Kidney tubule cell (primary cell): ENCODE measurements at places on chromosomes 1 and 21.

GRCh38 chr1:156499842-156500542, 583 bp downstream of the MEF2D start:
- no peak for DNase-seq

DNA sequence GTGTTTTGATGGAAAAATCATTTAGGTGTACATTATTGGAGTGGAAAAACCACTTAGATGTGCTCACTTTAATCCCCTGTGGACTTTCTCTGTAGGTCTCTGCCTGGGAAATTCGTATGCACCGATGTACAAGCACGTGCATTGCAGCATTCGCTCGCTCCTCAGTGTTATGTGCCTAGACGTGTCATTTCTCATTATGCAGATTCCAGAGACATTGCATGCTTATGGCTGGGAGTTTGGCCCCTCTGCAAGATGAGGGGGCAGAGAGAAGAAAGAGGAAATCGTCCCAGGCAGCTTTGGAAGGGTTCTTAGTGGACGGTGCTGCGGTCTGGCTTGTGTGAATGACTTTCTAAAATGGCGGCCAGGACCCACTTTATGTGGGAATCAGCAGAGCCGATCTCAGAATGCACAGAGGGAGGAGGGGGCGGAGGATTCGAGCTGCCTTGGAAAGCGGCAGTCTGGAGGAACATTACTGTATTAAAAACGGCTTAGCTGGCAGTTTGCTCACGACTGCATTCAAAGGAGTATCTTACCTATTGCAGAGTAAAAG, 2.3 kb downstream of the SPEN start:
- DNase-seq: peak; percentile 62

DNA sequence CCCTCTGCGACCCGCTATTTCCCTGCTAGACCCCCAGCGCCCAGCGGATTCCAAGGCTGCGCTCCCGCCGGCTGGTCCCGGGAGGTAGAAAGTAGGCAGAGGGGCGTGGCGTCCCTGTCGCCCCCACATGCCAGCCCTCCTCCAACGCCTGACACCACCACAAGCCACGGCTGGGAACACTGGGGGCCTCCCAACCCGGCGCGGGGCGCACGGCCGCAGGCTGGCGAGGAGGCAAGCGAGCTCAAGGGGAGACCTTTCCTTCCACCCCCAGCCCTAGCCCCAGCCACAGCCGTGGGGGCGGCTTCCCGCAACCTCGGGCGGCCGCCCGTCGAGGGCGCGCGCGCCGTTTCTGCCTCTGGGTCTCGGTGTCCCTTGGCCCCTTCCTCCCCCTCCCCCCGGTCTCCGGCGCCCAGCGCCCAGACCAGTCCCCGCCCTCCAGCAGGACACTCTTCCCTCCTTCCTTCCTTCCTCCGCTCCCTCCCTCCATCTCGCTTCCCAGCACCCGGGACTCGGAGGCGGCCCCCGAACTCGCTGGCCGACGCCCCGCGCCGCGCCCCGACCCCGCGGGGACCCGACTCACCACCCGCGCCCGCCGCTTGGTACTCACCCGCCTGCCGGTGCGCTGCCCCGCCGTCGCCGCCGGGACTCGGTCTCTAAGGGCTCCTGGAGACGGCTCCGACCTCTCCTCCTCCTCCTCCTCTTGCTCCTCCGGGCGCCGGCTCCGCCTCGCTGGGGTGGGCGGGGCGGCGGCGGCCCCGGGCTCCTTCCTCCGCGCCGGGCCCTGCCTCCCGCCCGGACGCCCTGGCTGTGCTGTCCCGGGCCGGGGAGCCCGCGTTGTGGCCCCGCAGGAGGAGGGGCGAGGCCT, at the start of gene GNG12:
Gene GNG12 (minus strand): TSS at position 731 of the 865 bp plus-strand sequence. CDS start 125,781 bp downstream, outside the sequence.
- DNase-seq: peak; percentile 86

GRCh38 chr1:72283307-72284083, 1.2 kb upstream of the NEGR1 start:
- peak; percentile 81 for DNase-seq

- DNase-seq: no peak
Measured at GRCh38 chr1:229148743-229149142, 122.2 kb upstream of the RAB4A start.

DNA sequence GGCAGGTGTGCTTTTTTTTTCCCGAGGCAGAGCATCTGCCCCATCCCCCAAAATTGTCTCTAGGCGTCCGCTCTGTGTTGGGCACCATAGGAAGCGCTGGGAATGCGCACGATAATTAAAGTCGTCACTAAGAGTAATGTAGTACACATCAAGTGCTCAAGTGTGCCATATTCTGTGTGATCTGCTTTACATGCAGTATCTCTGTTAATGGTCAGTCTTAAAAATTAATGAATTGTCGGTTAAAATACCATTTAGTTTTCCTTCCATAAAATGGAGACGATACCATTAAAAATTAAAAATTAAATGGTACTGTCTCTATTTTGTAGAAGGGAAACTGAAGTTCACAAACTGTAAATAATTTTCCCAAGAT, 544 bp upstream of the CCT8 start:
- no peak for DNase-seq

DNA sequence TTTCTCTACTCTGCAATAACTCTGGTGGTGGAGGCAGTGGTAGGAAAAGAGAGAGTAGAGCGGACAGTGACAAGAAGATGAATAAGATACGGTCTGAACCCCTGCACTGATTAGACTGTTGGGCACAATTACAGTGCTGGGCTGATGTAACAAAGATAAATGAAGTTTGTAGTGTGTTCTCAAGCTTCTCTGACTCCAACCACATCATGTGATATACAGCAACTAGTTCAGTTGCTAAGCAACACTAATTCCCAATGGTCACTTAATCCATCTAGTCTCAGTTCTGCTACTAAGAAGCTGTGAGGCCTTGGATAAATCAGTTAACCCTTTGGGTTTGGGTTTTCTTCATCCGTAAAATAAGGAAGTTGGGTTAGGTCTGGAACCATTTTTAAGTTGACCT, 17.3 kb downstream of the DDR2 start:
- no peak for DNase-seq

DNA sequence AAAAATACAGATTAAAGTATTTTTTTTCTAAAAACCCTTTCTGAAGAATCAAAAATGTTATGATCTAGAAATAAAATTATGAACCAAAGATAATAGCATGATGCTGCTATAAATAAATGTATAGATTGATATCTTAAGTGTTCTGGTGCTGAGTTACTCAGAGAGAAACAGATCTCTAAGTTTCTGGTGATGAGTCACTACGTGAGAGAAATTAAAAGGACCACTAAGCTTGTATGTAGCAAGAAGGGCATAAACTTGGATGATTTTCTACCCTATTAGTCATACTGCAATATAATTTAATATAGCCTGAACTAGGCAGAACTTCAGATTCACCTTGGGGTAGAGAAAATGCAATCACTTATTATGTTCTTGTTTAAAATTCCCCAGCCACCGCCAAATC, 514.8 kb downstream of the AMY1C start:
- DNase-seq: no peak

GRCh38 chr21:25879203-25879602, 144.4 kb downstream of the GABPA start:
- DNase-seq: no peak

DNA sequence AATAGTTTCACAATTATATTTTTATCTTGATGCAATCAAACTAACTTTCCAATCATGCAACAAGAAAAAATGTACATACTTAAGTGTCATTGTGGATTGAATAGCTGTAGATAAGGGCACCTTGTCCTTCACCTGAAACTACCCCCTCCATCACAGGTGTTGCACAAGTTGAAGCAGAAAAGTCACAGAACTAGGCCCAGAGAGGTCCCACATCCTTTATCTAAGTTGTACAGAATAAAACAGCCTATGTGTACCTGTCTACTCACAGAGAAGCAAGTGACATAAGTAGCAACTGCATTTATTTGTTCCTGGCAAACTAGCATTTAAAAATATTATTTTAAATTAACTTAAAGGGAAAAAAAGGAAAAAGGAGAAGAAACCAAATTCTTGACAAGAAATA, 256.8 kb downstream of the FAF1 start:
- DNase-seq: no peak

GRCh38 chr1:3695326-3696217, 43.3 kb downstream of the TP73 start:
- DNase-seq: peak; percentile 47

DNA sequence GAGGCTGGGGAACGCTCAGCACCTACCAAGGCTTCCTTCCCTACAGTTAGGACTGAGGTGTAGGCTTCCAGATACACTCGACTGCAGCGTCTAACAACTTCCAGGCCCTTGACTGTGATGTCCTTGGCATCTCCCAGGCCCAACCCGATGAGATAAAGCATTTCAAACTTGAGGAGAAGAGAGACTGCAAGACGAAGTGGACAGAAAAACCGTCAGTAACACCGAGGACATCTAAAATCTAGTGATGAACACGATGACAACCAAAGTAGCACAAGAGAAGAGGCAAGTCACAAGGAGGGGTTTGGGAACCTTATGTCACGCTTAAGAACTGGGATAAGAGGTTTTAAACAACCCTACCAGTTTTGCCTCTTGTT, 314 bp downstream of the DPH5 start:
- DNase-seq: peak; percentile 42

DNA sequence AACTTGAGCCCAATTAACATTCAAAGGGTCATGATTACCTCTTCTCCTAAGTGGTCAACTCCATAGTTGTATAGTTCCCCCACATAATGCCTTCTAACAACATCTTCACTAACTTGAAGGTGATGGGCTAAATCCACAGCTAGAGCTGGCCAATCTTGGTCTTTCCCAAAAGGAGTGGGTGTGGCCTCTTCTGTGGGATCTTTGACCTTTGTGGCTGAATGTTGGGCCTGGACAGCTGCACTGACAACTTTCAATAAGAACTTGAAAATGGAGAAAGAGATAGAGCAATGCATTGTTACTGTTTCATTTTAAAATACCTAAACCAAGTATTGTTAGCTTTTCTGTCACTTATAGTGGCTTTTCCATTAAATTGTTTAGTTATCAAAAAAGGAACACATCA, 59.2 kb downstream of the IARS2 start:
- DNase-seq: no peak

GRCh38 chr1:232669981-232670747, 40.2 kb upstream of the SIPA1L2 start:
- DNase-seq: peak; percentile 74

GRCh38 chr1:204544321-204544720, 28.1 kb downstream of the MDM4 start:
- peak; percentile 51 for DNase-seq

GRCh38 chr1:23303524-23303923, 40.6 kb downstream of the HNRNPR start:
- no peak for DNase-seq

GRCh38 chr21:20968391-20968790, 29.8 kb upstream of the NCAM2 start:
- no peak for DNase-seq
